ENCODE measurements at places on chromosomes 4 and X.
A peak's percentile ranks its signal among the peaks of the same experiment; 100 is the strongest.

GRCh38 chrX:30589146-30589888 lies 11.8 kb upstream of the TASL start:
- DNase-seq = no peak

DNA sequence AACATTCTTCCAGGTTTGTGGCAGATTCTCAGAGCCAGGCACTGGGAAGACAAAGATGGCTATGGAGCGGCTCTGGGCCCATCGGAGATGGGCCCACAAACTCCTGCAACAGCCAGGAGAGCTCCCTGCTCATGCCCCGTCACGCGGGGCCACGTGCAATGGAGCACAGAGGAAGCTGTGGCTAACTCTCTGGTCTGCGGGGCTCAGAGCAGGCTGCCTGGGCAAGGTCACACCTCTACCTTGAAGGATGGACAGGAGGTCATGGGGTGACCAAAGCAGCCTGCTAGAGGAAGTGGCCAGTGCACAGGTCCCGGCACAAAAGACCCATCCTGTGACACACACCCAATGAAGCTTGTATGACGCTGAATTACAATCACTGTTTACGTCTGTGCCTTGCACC lies 45.2 kb downstream of the C4orf50 start:
- DNase-seq = no peak

DNA sequence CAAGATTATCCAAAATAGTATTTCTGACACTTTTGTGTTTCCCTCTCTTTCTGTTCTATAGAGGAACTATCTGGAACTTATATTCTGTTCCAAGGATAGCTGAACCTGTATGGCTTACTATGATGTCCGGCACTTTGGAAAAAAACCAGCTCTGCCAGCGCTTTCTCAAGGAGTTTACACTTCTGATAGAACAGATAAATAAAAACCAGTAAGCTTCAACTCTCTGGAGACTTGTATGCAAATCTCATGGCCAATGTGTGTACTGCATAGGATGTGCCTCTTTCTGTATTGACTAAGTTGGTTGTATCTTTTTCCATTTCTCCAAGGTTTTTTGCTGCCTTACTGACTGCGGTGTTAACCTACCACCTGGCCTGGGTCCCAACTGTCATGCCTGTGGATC lies 92.5 kb downstream of the FNIP2 start:
- no peak for DNase-seq

GRCh38 chr4:168621806-168622589 lies 125.1 kb downstream of the PALLD start:
- DNase-seq = no peak

DNA sequence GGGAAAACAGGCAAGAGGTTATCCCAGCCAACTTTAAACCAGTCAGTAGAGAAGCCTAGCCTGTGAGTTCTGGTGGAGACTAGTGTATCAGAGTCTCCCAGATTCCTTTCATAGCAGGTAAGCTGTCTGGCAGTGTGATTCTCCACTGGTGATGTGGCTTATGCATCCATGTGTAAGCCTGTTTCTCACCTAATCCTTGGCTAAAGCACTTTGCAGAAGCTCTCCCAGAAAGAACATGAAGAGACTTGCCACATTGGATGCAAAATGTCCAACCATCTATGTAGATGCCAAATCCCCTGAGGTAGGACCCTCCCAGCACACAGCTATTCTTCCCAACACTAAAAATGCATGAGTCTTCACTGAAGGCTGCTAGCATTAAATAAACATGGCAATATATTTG lies 111.7 kb downstream of the CHRNA9 start:
- DNase-seq = peak; percentile 6

DNA sequence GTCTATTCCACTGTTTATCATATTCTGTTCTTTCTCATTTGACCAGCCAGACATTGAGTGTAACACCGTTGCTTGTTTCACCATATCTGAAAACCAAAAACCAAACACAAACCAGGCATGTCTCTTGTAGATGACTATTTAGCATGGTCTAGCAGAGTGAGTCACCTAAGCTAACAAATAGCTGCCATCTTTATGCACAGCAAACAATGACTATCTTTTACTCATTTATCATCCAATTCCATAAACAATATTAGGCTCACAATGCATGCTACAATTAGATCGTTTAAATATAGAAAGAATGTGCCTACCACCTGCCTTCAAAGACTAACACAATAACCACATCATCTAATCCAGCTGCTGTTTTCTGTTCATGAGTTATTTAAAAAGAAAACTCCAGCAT lies 495.4 kb downstream of the PCDH19 start:
- DNase-seq = no peak

DNA sequence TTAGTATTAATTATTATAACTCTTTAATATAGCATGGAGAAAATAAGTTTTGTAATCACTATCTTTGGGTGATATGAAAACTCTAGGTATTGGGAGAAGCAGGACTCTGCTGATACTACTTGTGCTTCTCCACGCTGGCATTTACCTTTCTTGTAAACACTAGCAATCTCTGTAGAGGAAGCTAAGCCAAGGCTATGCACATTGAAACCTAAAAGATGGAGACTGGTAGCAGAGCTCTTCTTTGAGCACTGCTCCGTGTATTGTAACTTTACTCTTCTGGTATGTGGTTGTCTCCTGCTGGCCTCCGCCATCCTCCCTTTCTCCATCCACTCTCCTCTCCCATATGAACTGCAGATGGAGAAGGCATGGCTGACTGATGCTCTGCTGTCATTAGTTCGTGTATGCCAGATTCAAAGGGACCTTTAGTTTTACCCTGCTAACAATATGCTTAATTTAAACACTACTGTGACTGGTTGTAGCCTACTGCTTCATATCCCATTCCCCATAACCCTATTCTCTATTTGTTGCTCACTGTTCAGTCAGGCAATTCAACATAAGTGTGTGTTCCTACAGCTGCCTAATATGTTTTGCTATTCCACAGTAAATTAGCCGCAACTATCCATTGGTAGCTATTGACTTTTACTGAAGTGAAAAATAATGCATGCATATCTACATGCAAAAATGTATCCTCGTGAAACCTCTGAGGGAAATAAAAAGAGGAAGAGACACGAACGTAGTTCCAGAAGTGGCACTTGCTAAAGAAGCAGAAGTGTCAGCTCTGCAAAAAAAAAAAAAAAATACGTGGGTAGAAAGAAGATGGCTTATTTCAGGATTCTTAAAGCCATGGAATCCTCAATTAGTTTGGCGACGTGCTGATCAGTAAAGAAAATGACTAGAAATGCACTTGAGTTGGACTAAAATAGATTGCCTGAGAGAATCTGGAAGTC lies 55.6 kb upstream of the CCSER1 start:
- no peak for DNase-seq

GRCh38 chr4:83083925-83084475 lies 30.5 kb downstream of the PLAC8 start:
- no peak for DNase-seq

GRCh38 chr4:130092187-130093015 lies 996.4 kb downstream of the C4orf33 start:
- DNase-seq = no peak

DNA sequence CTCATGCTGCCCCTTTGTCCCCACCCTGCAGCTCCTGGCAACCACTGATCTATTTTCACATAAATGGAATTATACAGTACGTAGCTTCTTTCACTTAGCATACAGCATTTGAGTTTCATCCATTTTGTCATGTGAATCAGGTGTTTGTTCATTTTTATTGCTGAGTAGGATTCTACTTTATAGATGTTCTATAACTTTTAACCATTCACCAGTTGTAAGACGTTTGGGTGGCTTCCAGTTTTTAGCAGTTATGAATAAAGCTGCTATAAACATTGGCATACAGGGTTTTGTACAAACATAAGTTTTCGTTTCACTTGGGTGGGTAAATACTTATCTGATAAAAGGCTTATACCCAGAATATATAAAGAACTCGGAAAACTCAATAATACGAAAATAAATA lies 102.3 kb upstream of the KLHL13 start:
- no peak for DNase-seq

GRCh38 chrX:94914235-94914634 lies 1240.2 kb downstream of the FAM133A start:
- no peak for DNase-seq

DNA sequence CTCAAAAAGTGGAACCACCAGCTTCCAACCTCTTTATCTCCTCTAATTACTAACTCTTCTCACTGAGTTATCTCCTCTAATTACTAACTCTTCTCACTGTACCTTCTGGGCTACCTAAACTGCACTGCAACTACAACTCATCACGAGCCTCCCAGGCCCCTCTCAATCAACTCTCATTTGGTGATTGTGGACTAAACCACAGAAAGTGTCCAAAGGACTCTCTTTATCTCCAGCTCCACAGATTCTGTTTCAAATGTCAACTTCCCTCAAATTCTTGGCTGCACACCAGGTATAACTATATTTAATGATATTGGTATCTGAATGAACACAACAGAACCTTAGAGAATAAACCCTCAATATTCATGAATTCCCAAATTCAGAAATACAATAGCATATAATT lies 182.9 kb downstream of the MAML3 start:
- no peak for DNase-seq

GRCh38 chrX:132033166-132033565 lies 10.1 kb downstream of the STK26 start:
- DNase-seq = no peak

DNA sequence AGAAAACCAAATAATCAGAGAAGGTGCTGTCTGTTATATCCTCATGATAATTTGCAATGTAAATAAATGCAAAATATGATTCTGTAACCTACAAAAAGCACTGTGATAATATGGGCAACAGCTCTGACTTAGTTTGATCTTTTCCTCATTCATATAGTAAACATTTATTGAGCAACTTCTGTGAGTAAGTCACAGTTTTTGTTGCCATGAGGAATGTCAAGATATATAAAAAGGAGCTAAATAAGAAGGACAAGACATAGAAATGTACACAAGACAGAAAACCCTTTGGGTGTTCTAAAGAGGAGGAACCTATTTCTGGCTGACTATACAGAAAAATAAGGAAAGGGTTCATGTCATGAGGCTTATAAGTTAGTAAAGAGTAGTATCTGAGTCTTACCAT lies 44.3 kb downstream of the ARSJ start:
- no peak for DNase-seq

DNA sequence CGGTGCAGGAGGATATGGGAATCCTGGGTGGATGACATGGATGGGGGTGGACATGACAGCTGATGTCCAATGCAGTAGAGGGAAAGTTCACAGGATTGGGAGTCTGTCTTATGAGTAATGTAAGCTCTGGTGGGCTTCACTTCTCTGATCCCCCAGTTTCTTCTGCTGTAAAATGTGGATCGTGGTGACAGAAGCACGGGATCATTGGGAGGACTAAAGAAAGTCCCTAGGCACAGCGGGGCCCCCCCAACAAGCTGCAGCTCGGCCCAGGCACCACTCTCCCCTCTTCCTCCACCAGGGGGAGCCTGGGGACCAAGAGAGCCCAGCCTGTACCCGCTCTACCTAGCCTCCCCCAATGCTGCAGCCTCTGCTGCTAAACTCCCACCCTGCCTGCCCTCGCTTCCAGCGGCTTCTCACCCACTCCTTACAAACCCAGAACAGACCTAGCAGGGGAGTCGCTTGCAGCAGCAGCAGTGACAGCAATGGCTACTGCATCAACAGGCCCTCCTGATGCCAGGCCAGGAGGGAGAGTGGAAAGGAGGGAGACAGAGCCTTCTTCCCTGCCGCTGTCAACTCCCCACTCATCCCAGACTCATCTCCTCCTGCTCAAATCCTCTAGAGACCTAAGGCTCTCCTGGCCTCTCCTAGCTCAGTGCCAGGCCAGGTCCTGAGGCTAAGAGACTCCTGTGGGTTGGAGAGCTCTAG lies 36.1 kb upstream of the IQSEC2 start:
- peak; percentile 16 for DNase-seq

- DNase-seq = no peak
Measured at GRCh38 chr4:23923141-23923540, 33.3 kb upstream of the PPARGC1A start.

GRCh38 chr4:4776934-4777333 lies 82.5 kb upstream of the MSX1 start:
- no peak for DNase-seq

- no peak for DNase-seq
Measured at GRCh38 chr4:109275066-109275745, 27.3 kb downstream of the COL25A1 start.

- no peak for DNase-seq
Measured at GRCh38 chr4:145722561-145722960, 42.6 kb downstream of the C4orf51 start.

GRCh38 chrX:21167011-21167410 lies 207.2 kb upstream of the CNKSR2 start:
- no peak for DNase-seq

DNA sequence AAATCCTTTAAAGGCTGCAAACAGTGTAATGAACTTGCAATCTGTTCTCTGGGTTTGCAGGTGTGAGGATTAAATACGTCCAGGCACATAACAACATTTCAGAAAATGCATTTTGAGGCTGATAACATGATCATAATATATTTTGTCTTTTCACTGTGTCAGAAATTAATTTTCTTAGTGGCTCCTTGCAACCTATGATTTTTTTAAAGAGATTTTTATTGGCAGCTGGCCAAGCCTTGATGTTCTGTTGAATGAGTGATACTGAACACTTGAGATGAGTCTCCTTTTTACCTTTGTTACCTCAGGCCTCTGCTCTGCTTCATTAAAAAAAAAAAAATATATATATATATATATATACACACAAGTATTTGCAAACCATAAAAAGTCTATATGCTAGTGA lies 68.2 kb upstream of the TENM3 start:
- peak; percentile 23 for DNase-seq

- DNase-seq = no peak
Measured at GRCh38 chr4:47667552-47667951, 170.3 kb downstream of the CORIN start.

- DNase-seq = no peak
Measured at GRCh38 chrX:94288972-94289371, 615.0 kb downstream of the FAM133A start.

DNA sequence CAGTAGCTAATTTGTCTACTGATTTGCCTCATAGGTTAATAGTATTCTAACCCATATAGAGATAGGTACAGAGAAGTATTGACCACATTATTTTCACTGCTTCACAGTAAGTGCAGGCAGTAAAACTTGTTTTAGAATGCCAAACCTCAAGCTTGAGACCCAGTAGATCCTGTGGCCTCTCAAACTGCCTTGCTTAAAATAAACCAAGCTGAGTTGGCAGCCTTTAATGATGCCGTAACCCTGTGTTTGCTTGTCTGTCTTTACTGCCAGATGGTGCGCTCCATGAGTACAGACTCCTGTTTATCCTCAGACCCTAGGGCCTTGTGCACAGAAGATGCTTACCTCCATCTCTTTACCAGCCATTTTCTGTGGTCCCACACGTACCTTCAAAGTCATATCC lies 50.8 kb downstream of the ANXA3 start:
- DNase-seq = peak; percentile 73

- no peak for DNase-seq
Measured at GRCh38 chrX:10112510-10112909, 44.3 kb upstream of the CLCN4 start.
